ENCODE measurements at places on chromosomes 5 and 9. TPM values are rescaled to one million over a fixed set of nuclear protein-coding genes. Genes with fewer than 3 reads are reported as not detected.

- H3K4me3 ChIP-seq = no peak overlapping the region
- DNase-seq = no peak
- H3K4me1 ChIP-seq = no peaks in the 10 kb centered on the region
- no peaks in the 10 kb centered on the region for H3K27me3 ChIP-seq
- H3K27ac ChIP-seq = no peak overlapping the region
- no peaks in the 10 kb centered on the region for H3K36me3 ChIP-seq
Observed at GRCh38 chr5:17105744-17106418, 111.5 kb upstream of the BASP1 start.

SLC25A2 gene
- total RNA-seq = 1.6 TPM

DNA sequence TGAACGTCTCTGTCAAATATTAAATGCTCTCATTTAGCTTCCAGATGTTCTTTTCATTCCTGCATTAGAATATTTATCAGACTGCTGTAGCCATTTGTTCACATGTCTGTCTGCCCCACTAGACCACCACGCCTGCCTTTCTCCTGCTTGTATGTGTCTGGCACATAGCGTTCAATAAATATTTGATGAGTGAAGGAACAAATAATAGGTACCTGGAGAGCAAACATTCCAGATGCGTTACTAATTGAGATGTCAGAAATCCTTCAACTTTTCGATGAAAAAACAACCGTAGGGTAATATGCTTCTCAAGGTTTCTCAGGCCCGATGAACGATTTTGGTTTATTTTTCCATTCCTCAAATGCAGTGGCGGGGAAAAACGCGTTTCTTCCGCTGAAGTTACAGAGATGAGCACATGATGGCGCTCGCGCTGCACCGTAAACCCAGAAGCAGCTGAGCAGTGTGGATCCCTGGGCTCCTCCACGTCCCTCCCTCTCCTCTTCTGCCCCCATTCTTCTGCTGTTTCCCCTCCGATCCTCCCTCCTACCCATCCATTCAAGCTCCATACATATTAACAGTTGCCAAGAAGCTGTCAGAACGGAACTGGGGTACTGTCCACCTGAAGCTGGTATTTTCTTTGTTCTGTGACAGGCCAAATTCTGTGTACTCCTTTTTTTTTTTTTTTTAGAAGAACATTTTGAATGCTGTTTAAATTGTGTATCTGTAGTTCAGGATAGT, 245.4 kb downstream of the MPDZ start:
- no peak overlapping the region for H3K27ac ChIP-seq
- H3K4me1 ChIP-seq = peaks cover 3% of the 10 kb centered on the region
- DNase-seq = peak; percentile 69
- H3K27me3 ChIP-seq = no peaks in the 10 kb centered on the region
- H3K36me3 ChIP-seq = no peaks in the 10 kb centered on the region

DNA sequence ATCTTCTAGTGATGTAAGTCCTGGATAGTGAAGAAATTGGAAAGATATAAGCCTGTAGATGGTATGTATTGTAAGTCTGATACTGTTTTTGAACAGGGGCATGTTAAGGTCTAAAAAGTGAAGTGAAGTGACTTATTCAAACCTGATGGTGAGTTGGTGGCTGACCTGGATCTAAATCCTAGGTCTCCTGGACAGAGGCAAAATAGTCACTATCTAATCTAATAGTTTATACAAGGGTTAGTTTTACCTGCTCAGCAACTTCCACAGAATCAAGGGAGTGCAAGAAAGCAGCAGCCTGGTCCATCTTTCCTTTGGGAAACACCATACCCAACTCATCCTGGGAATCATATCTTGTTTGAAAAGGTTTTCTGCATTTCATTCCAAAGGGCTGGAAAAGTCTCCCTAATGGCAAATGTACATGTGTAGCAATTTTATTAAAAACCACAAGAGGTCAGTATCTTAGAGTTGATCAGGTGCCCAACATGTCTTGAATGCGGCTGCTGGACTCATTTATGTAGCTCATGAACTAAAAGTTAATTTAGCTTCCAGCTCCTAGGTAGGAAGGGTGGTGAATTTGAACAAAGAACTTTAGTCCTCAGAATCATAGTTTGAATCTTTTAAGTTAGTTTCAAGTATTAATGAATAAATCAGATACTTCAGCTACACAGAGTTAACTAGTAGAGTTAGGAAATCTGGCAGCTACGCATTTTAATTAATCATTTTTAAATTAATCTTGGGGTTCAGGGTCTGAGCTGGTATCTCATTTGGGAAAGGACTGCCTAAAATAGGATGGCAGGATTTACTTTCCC, 26.0 kb downstream of the SKP2 start:
- H3K27ac ChIP-seq = no peak overlapping the region
- DNase-seq = peak; percentile 16
- H3K4me1 ChIP-seq = no peaks in the 10 kb centered on the region
- no peaks in the 10 kb centered on the region for H3K27me3 ChIP-seq
- H3K36me3 ChIP-seq = peaks cover 11% of the 10 kb centered on the region

DNA sequence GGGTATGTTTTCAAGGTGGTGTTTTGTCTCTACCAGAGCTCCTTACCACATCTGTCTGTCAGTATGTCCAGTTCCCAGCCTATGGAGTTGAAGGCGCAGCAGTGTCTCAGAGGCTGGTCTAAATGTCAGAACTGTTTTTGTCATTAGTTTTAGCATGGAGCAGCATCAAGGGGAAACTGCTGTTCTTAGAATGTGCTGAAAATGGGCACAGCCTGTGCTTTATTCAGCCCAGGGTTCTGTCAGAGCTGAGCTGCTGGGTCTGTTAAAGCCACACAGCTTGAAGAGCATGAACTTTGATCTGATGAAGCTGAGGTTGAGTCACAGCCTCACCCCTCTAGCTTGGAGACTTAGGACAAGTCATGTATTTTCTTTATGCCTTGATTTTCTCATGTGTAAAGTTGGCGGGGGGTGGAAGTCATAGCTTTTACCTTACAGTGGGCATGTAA, 71.9 kb downstream of the RALGPS1 start:
- no peaks in the 10 kb centered on the region for H3K27me3 ChIP-seq
- DNase-seq = no peak
- no peak overlapping the region for H3K27ac ChIP-seq
- H3K4me3 ChIP-seq = no peak overlapping the region

- no peak overlapping the region for H3K4me3 ChIP-seq
- no peak overlapping the region for H3K27ac ChIP-seq
- H3K4me1 ChIP-seq = no peaks in the 10 kb centered on the region
- H3K27me3 ChIP-seq = no peaks in the 10 kb centered on the region
- DNase-seq = no peak
- peaks cover 92% of the 10 kb centered on the region for H3K36me3 ChIP-seq
Observed at GRCh38 chr9:131483319-131484050, 19.2 kb upstream of the POMT1 start.

GRCh38 chr5:140275837-140276236, 27.1 kb downstream of the PFDN1 start:
- H3K27ac ChIP-seq = no peak overlapping the region
- no peaks in the 10 kb centered on the region for H3K4me1 ChIP-seq
- H3K36me3 ChIP-seq = no peaks in the 10 kb centered on the region
- no peak for DNase-seq
- no peaks in the 10 kb centered on the region for H3K27me3 ChIP-seq

DNA sequence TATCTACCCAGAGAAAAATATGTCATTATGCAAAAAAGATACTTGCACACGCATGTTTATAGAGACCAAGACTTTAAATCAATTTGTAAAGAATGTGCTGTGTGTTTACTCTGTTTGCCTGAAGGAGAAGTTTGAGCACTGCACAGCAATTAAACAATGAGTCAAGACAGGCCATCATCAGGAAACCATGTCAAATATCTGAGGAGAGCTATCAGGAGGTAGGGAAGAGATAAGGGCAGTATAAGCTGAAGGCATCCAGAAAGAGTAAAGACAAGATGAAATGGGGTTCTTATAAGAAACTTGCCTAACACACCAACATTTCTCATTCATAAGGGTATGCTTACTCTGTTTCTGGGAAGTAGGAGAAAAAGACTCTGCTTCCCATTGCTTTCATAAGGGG, 405.8 kb upstream of the PTGER4 start:
- H3K4me3 ChIP-seq = no peak overlapping the region
- no peaks in the 10 kb centered on the region for H3K36me3 ChIP-seq
- DNase-seq = no peak
- H3K4me1 ChIP-seq = peaks cover 6% of the 10 kb centered on the region

- H3K4me3 ChIP-seq = peak within 1 kb of the TSS; percentile 36
- H3K27me3 ChIP-seq = no peaks in the 10 kb centered on the region
- peak; percentile 25 for DNase-seq
- no peaks in the 10 kb centered on the region for H3K36me3 ChIP-seq
- no peak within 1 kb of the TSS for H3K27ac ChIP-seq
- H3K4me1 ChIP-seq = peaks cover 10% of the 10 kb centered on the region
Observed at GRCh38 chr5:157459715-157460599, at the start of gene NIPAL4. Gene NIPAL4, plus strand, starts transcription at chr5:157460213. Its CDS starts 108 bp downstream, at chr5:157460321.

DNA sequence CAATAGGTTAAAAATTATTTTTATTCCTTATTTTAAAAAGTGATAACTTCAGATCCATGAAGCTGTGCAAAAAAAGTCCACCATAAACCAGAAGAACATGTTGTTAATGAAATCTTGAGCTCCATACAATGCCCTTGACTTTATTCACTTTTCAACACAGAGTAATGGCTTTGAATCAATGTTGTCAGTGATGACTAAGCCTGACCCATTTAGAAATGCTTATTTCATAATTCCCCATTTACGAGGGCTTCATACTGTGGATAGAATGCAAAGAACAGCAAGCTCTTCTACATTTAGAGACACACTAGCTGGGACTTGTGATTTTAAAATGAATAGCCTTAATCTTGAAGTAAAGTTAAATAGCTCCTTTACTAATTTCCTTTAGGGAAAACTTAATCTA, 25.7 kb upstream of the IL9 start:
- no peak overlapping the region for H3K4me3 ChIP-seq
- no peak for DNase-seq
- H3K4me1 ChIP-seq = no peaks in the 10 kb centered on the region
- H3K27me3 ChIP-seq = no peaks in the 10 kb centered on the region
- no peak overlapping the region for H3K27ac ChIP-seq

BARHL1 gene
- not detected for total RNA-seq

HBEGF gene
- 13.0 TPM for total RNA-seq

DNA sequence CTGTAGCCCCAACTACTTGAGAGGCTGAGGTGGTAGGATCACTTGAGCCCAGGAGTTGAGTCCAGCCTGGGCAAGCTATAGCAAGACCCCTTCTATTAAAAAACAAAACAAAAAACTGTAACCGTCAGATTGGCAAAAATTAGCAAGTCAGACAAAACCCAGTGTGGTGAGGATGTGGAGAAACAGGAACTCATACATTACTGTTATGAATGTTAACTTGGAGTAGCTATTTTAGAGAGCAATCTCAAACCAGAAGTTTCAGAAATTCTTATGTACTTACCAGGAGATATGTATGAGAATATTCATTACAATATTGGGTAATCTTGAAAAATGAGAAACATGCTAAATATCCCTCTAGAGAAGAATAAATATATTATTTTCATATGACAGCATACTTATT, 120.3 kb downstream of the INVS start:
- no peaks in the 10 kb centered on the region for H3K4me1 ChIP-seq
- no peak for DNase-seq
- H3K4me3 ChIP-seq = no peak overlapping the region
- H3K27me3 ChIP-seq = no peaks in the 10 kb centered on the region
- H3K36me3 ChIP-seq = no peaks in the 10 kb centered on the region

ADAMTS13 gene
- 2.8 TPM for total RNA-seq

GRCh38 chr9:91206806-91207205, 154.9 kb downstream of the AUH start:
- H3K27me3 ChIP-seq = no peaks in the 10 kb centered on the region
- H3K4me1 ChIP-seq = peaks cover 12% of the 10 kb centered on the region
- H3K4me3 ChIP-seq = no peak overlapping the region
- H3K36me3 ChIP-seq = no peaks in the 10 kb centered on the region

C9orf152 gene
- total RNA-seq = 0.33 TPM

DNA sequence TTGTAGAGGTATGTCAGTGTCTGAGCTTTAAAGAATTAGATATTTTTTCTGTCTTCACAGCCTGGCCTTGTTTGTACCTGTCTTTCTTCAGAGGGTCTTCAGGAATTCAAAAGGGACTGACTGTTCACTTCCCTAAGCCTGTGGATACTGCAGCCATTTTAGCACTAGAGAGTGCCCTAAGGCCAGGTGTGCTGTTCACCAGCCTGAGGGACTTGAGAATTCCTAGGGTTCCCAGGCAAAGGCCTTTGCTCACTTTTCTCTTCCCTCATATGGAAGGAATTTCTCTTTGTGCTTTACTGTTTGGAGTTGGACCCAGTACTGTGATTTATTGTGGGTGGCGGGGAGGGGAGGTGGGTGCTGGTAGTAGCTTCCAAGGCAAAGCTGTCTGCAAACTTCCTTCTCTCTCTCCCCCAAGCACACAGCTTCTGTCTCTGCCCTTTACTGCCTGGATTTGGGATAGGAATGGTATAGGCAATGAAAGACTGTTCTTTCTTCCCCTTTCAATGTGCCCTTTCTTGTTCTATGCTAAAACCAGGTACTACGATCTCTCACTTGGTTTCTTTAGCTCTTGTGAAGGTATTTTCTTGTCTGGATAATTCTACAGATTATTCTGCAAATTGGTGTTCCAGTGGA, 9.7 kb upstream of the LRRC70 start:
- no peaks in the 10 kb centered on the region for H3K4me1 ChIP-seq
- no peak for DNase-seq
- no peaks in the 10 kb centered on the region for H3K36me3 ChIP-seq
- no peak overlapping the region for H3K27ac ChIP-seq
- no peak overlapping the region for H3K4me3 ChIP-seq

- no peaks in the 10 kb centered on the region for H3K36me3 ChIP-seq
- no peak overlapping the region for H3K4me3 ChIP-seq
- H3K4me1 ChIP-seq = no peaks in the 10 kb centered on the region
- no peak for DNase-seq
- no peak overlapping the region for H3K27ac ChIP-seq
Observed at GRCh38 chr5:93145767-93146166, 435.3 kb downstream of the NR2F1-AS1 start.

DNA sequence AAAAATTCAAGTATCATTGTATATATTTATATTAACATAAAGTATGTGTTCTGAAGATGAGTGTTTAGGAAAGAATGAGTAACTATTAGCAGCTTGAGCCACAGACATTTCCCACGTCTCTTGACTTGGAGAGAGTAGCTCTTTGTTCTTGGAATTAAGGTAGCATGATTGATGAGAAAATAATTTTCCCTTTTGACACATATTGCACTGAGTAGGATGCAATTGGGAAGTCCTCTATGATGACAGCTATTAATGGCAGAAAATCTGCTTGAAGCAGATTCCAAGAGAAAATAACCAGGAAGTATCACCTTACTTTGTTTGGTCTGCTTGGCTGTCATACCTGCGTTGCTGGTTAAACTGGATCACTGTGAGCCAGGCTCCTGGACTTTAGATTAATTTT, 204.8 kb downstream of the TLE4 start:
- H3K4me3 ChIP-seq = no peak overlapping the region
- H3K36me3 ChIP-seq = no peaks in the 10 kb centered on the region
- DNase-seq = no peak
- H3K4me1 ChIP-seq = no peaks in the 10 kb centered on the region
- H3K27me3 ChIP-seq = no peaks in the 10 kb centered on the region

TMEM171 gene
- 34.0 TPM for total RNA-seq

GABRA1 gene
- not detected for total RNA-seq

GRCh38 chr9:99531313-99531712, 290.4 kb upstream of the NR4A3 start:
- H3K27ac ChIP-seq = no peak overlapping the region
- H3K36me3 ChIP-seq = no peaks in the 10 kb centered on the region
- no peak overlapping the region for H3K4me3 ChIP-seq
- no peaks in the 10 kb centered on the region for H3K4me1 ChIP-seq
- DNase-seq = no peak

GRCh38 chr9:137374131-137374845, 48.7 kb downstream of the EXD3 start:
- no peak overlapping the region for H3K27ac ChIP-seq
- no peak overlapping the region for H3K4me3 ChIP-seq
- no peaks in the 10 kb centered on the region for H3K27me3 ChIP-seq
- no peaks in the 10 kb centered on the region for H3K36me3 ChIP-seq
- no peaks in the 10 kb centered on the region for H3K4me1 ChIP-seq

- H3K4me3 ChIP-seq = no peak overlapping the region
- no peaks in the 10 kb centered on the region for H3K36me3 ChIP-seq
- no peaks in the 10 kb centered on the region for H3K4me1 ChIP-seq
- H3K27me3 ChIP-seq = no peaks in the 10 kb centered on the region
Observed at GRCh38 chr5:67857502-67857901, 358.1 kb upstream of the PIK3R1 start.

All from thyroid gland (tissue), 4 donors.